Stimulated activated CD8-positive, alpha-beta memory T cell treated with anti-CD3 and anti-CD28 coated beads, Interleukin-4, amount 100 ng/mL, for 48 hours (primary cell): ENCODE measurements at places on chromosomes 3 and 15.

DNA sequence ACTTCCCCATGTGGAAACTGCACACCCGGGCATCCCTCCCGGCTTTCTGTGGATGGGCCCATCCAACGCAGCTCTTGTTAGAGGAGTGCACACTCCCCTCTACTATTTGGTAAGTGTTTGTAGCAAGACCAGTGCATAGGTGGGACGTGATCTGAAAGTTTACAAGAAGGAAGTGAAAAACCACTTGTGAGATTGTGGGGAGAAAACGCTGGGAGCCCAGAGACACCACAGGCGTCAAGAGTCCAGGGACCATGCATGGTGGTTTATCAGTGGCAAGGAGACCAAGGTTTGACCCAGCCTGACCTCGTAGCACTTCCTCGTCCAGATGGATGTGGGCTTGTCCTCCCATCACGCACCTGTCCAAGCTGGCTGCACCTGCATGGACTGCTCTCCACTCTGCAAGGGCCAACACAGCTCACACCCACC, 51.6 kb downstream of the ATP10A start:
- no peak for DNase-seq

GRCh38 chr3:126305427-126305826, 51.8 kb downstream of the KLF15 start:
- DNase-seq: no peak

DNA sequence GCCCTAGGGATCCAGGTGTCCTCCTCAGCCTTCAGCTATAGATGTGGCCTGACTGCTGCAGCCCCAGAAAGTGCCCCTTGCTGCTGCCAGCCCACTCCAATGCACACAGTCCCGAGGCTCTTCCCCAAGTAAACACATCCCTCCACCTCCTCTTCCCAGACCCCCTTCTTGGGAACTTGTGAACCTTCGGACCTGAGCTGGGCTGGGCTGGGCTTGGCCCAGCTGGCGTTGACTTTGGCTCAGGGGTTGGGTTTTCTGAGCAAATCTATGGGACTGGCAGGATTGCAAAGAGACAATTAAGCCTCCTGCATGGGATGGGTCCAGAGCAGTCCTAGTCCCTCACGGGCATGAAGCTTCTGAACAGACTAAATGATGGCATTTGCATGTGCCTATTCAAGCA, 14.7 kb downstream of the VIPR1 start:
- DNase-seq: no peak

GRCh38 chr15:100189319-100189718, 152.5 kb downstream of the ADAMTS17 start:
- DNase-seq: no peak

- DNase-seq: no peak
Measured at GRCh38 chr15:87949575-87950223, 306.8 kb downstream of the NTRK3 start.

- no peak for DNase-seq
Measured at GRCh38 chr15:96619174-96619573, 288.7 kb downstream of the NR2F2 start.

- DNase-seq: no peak
Measured at GRCh38 chr3:65070968-65071367, 383.2 kb upstream of the ADAMTS9 start.

DNA sequence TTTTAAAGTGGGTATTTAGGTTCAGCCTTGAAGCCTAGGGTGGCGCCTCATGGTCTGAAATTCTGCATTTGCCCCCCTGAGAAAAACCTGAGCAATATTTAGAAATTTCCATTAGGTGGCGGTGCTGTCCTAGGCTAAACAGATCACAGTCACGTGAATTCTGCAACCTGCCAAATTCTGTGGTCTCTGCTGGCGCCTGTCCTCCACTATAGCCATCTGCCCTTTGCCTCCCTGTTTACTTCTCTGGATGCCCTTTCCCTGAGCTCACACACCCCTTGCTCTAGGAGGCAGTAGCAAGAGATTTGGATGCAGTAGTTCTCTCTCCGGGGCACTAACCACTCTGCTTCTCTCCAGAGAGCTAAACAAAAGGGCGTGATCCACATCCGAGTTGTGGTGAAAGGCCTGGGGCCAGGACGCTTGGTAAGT, 9.1 kb downstream of the MRPS11 start:
- DNase-seq: no peak

DNA sequence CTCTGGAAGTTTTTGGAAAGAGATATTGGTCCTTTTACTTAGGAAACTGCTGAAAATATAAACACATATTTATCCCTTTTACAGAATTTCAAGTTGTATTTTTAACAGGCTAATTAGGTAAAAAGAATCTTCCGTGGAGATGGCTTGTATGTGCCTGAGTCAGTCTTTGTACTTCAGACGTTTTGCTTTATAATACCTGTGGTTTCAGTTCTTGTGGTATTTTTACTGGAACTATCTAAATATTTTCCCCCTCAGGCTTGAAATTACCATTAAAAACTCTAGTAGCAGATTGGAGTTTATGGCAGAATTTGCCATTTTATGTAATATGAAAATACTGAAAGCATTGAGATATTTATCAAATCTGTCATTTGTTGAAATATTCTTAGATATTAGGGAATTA, 151.6 kb upstream of the CGNL1 start:
- DNase-seq: no peak

GRCh38 chr3:9035473-9035872, 72.2 kb upstream of the RAD18 start:
- no peak for DNase-seq

GRCh38 chr3:29070959-29071634, 209.8 kb upstream of the RBMS3 start:
- DNase-seq: no peak

DNA sequence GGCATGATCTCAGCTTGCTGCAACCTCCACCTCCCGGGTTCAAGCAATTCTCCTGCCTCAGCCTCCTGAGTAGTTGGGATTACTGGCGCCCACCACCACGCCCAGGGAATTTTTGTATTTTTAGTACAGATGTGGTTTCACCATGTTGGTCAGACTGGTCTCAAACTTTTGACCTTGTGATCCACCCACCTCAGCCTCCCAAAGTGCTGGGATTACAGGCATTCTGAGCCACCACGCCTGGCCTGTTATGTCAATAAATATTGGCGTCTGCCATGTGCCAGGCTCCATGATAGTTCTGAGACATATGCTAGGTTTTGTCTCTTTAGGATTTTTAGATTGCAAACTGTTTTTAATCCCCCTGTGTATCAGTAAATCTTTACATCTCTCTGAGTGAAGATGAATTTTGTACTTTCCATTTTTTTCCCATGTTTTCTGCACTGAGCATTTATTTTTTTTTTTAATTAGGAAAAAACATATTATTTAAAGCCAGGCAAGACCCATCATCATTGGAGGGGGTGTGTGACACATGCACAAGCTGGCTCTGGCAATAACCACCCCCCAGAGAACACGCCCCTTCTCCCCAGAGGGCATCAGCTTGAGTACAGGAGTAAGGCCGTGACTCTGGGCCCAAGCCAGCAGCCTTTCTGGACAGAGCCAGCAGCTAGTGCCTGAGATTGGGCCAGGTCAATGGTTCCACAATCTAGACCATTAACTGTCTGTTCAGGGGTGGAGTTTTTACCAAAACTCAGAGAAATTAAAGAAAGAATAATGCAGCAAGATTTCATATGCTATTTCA, 51.0 kb upstream of the ATP1B3 start:
- no peak for DNase-seq

DNA sequence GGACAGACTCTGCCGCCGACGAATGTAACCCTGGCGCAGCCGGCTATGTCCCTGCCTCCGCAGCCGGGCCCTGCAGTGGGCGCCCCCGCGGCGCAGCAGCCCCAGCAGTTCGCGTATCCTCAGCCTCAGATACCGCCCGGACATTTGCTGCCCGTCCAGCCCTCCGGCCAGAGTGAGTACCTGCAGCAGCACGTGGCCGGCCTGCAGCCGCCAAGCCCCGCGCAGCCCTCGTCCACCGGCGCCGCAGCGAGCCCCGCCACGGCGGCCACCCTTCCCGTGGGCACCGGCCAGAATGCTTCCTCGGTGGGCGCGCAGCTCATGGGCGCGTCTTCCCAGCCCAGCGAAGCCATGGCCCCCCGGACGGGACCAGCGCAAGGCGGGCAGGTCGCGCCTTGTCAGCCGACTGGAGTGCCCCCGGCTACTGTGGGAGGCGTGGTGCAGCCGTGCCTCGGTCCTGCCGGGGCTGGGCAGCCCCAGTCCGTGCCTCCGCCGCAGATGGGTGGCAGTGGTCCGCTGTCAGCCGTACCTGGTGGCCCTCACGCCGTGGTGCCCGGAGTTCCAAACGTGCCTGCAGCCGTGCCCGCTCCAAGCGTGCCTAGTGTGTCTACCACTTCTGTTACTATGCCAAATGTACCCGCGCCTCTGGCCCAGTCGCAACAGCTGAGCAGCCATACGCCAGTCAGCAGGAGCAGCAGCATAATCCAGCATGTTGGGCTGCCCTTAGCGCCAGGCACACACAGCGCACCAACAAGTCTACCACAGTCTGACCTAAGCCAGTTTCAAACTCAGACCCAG, 2.4 kb downstream of the TSC22D2 start:
- peak; percentile 54 for DNase-seq

- peak; percentile 81 for DNase-seq
Measured at GRCh38 chr15:40930430-40931299, 1.5 kb downstream of the DLL4 start.

DNA sequence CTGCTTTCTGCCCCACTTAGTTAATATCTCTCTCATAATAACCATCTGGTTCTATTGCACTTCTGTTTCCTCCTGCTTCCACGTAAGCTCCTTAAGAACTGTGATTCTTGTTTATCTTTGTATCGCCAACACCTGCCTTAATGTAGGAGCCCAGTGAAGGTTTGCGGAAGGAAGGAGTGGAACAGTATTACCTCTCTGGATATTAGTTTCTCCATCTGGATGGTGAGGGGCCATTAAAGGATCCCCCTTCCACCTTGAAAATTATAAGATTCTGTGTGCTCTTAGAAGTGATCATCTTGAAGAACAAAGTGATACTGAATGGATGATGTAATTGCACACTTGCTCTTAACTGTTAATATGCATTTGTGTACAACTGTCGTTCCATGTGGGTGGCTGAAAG, 2.2 kb downstream of the CHRNA5 start:
- DNase-seq: no peak
